Hippocampal formation (tissue), 2 donors: ENCODE measurements at places on chromosomes 4 and X.

DNA sequence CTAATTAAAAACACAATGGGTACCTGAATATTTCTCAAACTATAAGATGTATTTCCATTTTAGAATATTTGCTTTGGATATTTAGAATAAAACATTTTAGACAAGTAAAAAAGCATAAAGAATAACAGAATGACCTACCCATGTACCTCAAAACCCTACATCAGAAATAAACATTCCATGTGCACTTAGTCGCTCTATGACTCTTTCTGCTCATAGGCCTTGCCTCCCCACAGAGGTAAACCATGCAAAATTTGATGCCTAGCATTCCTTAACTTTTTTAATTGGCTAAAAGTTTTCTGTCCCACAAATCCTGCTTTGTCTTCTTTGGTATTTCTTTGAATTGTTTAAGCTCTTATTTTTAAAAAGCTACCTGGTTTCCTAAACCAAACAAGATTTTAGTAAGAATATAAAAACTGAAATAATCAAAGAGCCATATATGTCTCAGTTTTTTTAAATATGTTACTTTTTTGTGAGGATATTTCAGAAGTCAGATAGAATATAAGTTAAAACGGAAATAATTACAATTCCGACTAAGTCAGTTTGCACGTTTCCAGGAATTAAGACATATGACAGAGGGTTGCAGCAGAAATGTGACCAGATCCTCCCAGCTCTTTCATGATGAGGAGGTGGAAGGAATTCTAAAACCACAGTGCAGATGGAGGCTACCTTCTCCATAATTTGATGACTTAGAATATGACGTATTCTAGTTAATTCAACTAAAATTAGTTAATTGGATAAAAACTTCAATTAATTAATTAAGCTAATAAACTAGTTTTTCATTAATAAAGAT is 102.5 kb downstream of the FIP1L1 start:
- no peak for DNase-seq

DNA sequence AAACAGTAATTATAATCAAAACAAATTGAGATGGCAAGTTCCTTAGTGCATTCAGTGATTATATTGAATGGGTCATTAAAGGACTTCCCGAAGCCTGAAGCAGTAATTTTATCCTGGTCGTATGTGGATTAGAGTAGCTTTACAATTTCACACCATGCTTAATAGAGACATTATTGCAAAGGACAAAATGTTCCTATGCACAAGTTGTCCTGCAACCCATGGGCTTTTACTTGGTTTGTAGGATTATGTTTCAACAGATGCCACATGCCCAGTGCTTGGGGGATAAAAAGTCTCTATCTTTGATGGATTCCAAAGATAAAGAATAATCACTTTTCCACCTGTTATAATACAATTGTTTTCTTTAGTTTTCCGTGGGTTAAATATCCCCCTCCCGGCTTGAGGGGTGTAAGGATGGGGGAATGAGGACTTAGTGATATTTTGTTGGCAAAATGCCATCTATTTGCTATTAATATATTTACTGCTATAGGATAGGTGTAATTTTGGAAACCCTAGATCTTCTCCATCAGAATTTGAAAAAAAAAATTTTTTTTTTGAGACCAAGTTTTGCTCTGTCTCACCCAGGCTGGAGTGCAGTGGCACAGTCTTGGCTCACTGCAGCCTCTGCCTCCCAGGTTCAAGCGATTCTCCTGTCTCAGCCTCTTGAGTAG is 156.5 kb upstream of the ETNPPL start:
- no peak for DNase-seq

DNA sequence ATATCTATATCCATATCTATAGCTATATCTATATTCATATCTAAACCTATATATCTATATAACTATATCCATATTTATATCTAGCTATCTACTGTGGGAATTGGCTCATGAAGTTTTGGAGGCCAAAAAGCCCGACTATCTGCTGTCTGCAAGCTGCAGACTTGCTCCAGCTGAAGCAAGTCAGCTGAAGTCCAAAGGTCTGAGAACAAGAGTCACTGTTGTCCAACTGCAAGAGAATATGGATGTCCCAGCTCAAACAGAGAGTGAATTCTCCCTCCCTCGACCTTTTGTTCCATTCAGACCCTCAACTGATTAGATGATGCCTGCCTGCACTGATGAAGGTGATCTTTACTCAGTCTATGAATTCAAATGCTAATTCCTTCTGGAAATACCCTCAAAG is 63.3 kb upstream of the VCX start:
- DNase-seq: no peak

DNA sequence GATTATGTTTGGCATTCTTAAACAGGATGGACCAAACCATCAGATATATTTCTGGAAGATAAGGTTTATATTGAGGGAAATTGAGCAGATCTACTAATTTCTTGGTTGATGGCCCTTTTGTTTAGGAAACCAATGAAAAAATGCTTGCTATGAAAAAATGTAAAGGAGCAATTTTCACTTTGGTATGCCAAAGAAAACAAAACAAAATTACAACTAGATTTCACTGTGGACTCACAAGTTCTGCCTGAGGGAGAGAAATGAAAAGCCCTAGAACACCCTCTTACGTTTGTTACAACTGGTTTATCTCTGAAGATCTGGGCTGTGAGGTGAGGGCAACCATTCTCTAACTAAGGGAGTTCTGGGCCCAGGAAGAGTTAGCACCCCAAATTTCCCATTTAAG is 122.5 kb upstream of the IL15 start:
- no peak for DNase-seq

GRCh38 chrX:109954955-109955354 is 48.0 kb upstream of the TMEM164 start:
- DNase-seq: no peak

DNA sequence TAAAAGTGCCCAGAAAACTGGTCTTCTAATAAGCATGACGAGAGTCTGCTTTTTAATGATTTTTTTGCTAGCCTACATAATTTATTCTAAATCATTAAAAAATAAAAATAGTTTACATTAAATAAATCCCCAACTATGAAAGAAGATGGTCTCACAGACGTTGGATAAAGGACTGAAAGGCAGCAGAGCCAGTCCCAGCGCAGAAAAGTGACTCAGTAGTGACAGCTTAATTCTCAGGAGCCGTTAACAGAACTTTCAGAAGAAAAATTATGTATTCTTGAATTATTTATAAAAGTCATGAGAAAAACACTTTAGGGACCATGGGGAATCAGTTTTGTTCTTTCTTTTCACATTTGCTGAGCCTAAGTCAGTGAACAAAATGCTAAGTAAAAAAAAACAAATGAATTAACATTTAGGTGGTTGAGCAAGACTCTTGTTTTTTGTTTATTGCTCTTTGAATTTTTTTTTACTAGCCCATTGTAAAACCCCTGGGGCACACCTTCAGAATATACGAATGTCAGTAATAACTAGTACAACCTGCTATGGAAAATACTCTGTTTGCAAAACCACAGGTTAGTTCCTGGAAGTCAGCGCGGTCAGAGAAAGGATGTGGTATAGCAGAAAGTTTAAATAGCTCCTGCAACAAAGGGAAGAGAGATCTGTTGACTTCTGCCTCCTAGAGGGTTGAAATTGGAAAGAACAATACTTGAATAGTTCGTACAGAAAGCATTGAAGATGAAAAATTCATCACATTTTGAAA is 50.4 kb upstream of the CCDC160 start:
- DNase-seq: no peak

- DNase-seq: no peak
Measured at GRCh38 chr4:8321771-8322170, 52.2 kb downstream of the HTRA3 start.
